Natural killer cell (primary cell): ENCODE measurements at places on chromosomes 6 and 20. TPM values are rescaled to one million over a fixed set of nuclear protein-coding genes. Genes with fewer than 3 reads are reported as not detected.

GATA5 gene
- total RNA-seq, result not detected

- H3K4me3 ChIP-seq, result no peak overlapping the region
- H3K27ac ChIP-seq, result peak overlapping the region; percentile 32
- H3K36me3 ChIP-seq, result no peaks in the 10 kb centered on the region
- H3K27me3 ChIP-seq, result no peaks in the 10 kb centered on the region
- peak; percentile 21 for DNase-seq
These were observed 6.3 kb downstream of the BCAS1 start for GRCh38 chr20:54063992-54064676.

GRCh38 chr6:153758516-153758915 lies 280.5 kb upstream of the OPRM1 start:
- H3K36me3 ChIP-seq, result no peaks in the 10 kb centered on the region
- no peak overlapping the region for H3K4me3 ChIP-seq
- H3K27ac ChIP-seq, result no peak overlapping the region
- H3K27me3 ChIP-seq, result no peaks in the 10 kb centered on the region

DNA sequence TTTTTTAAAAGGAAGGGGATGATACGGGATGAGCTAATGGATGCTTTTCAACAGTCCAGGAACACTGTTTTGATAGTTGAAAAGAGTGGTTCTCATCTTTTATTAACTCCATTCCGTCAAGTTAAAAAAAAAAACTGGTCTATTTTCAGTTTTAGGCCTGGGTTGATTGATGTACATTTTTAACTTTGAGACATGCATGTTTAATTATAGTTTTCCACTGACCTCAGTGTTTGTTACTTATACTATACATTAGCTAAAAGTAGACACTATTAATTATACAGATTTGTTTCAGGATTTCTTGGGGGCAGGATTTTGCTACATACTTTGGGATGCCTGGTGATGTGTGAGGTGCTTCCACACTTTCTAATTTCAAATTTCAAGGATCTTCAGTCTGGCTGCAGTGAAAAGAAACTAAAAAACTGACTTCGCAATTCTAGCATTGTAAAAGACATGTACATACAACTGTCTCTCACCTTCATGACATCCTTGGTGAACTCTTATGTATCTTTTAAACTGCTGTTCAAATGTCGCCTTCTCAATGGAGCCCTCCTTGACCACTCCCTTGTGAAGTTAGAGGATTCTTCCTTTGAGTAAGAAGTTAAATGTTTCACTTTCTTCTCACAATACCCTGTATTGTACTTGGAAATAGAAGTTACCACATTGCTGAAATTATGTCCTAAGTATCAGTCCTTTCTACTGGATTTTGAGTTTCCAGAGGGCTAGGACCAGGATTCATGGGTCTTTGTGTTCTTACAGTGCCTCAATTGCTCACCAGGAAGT lies 101.7 kb downstream of the TSHZ2 start:
- H3K4me1 ChIP-seq, result no peaks in the 10 kb centered on the region
- H3K4me3 ChIP-seq, result no peak overlapping the region
- H3K27me3 ChIP-seq, result no peaks in the 10 kb centered on the region
- no peaks in the 10 kb centered on the region for H3K36me3 ChIP-seq

TENT5A gene
- total RNA-seq, result 22.9 TPM

DNA sequence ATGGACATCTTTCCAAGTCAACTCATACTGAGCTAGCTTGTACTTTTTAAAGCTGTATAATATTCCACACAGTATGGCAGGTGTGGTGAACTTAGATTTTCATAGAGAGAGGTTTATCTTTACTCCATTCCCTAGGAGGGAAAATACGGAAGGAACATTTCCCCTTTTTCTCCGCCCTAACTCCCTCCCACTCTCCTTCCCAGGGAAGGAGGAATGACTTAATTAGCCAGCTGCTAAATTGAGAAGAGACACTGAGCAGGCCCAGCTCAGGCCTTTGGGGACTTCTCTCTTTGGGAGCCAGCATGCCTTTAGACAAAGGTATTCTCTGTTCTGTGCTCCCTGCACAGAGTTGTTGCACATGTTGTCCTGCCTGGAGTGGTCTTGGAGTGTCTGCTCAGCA lies 46.1 kb downstream of the MBOAT1 start:
- no peaks in the 10 kb centered on the region for H3K4me1 ChIP-seq
- no peak overlapping the region for H3K4me3 ChIP-seq
- no peaks in the 10 kb centered on the region for H3K27me3 ChIP-seq
- DNase-seq, result no peak

- H3K27me3 ChIP-seq, result peaks cover 18% of the 10 kb centered on the region
- H3K36me3 ChIP-seq, result no peaks in the 10 kb centered on the region
- no peak overlapping the region for H3K27ac ChIP-seq
- peaks cover 8% of the 10 kb centered on the region for H3K4me1 ChIP-seq
- DNase-seq, result no peak
These were observed 22.2 kb downstream of the TNXB start for GRCh38 chr6:32086661-32087573.

DNA sequence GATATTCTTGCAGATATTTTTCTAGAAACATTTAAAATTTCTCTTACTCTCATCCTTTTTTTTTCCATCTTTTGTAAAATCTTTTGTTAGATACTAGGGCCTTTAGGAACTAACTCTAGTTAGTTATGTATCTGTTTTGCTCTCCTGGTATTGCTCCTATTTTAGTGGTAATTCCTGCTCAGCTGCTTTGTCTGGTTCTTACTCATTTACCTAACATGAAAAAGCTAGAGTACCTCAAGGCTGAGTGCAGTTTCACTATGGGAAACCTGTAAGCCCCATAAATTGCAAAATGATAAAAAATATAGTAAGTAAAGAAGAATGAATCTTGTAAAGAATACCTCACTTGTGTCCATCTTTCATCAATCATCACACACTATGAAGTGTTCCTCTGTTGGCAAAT lies 1602.0 kb downstream of the GRIK2 start:
- H3K27me3 ChIP-seq, result no peaks in the 10 kb centered on the region
- no peak overlapping the region for H3K4me3 ChIP-seq
- no peaks in the 10 kb centered on the region for H3K36me3 ChIP-seq
- H3K27ac ChIP-seq, result no peak overlapping the region
- no peak for DNase-seq

- no peaks in the 10 kb centered on the region for H3K36me3 ChIP-seq
- no peak overlapping the region for H3K27ac ChIP-seq
- peaks cover 15% of the 10 kb centered on the region for H3K4me1 ChIP-seq
- peaks cover 3% of the 10 kb centered on the region for H3K27me3 ChIP-seq
- DNase-seq, result no peak
- H3K4me3 ChIP-seq, result no peak overlapping the region
These were observed 72.3 kb downstream of the SNX5 start for GRCh38 chr20:17896193-17896723.

PEX3 gene
- total RNA-seq, result 14.2 TPM

GRCh38 chr6:24951811-24952299 lies 16.1 kb upstream of the RIPOR2 start:
- H3K36me3 ChIP-seq, result no peaks in the 10 kb centered on the region
- peaks cover 68% of the 10 kb centered on the region for H3K4me1 ChIP-seq
- peak; percentile 78 for DNase-seq
- peak overlapping the region; percentile 80 for H3K27ac ChIP-seq
- no peaks in the 10 kb centered on the region for H3K27me3 ChIP-seq
- H3K4me3 ChIP-seq, result peak overlapping the region; percentile 4

DYNLRB1 gene
- total RNA-seq, result 65.5 TPM

DNA sequence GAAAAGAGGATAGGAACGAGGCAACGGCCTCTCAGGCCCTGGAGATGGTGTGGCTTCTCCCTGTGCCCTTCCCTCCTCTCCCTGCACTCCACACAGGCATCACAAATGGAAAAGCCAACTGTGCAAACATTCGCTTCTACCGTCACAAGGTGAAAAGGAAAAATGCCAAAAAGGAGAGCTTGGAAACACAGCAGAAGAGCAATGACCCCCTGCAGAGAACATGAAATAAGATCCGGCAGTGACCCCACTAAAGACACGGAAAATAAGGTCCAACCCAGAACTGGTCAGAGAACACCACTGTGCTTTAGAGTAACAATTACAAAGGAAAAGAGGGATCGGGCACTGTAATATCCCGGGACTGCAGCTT lies 63.0 kb downstream of the SLC22A23 start:
- H3K4me1 ChIP-seq, result no peaks in the 10 kb centered on the region
- no peaks in the 10 kb centered on the region for H3K27me3 ChIP-seq
- no peak overlapping the region for H3K4me3 ChIP-seq
- DNase-seq, result no peak
- no peaks in the 10 kb centered on the region for H3K36me3 ChIP-seq

- peaks cover 6% of the 10 kb centered on the region for H3K4me1 ChIP-seq
- H3K4me3 ChIP-seq, result no peak overlapping the region
- H3K27ac ChIP-seq, result no peak overlapping the region
- H3K27me3 ChIP-seq, result peaks cover 10% of the 10 kb centered on the region
- H3K36me3 ChIP-seq, result no peaks in the 10 kb centered on the region
- DNase-seq, result no peak
These were observed 127.4 kb downstream of the CDH26 start for GRCh38 chr20:60085551-60086132.

DNA sequence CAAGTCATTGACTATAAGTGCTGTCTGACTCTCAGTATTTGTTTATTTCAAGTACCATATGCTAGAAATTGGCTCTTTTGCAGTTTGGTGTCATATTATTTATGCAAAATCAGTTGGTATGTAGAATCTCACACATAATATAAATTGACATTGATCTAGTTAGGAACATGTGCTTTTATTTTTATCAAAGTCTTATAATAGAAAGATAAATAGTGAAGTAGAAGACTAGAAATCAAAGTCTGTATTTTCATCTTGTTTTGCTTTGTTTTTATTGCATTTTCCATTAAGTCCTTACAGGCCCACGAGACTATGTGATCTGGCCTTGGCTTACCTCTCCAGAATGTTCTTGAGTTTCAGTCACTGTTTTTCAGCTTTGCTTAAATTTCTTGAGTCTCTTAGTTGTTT lies 300.3 kb downstream of the LAMA2 start:
- no peak overlapping the region for H3K27ac ChIP-seq
- H3K4me3 ChIP-seq, result no peak overlapping the region
- no peak for DNase-seq
- H3K27me3 ChIP-seq, result peaks cover 4% of the 10 kb centered on the region
- no peaks in the 10 kb centered on the region for H3K36me3 ChIP-seq

- DNase-seq, result no peak
- H3K27ac ChIP-seq, result no peak overlapping the region
- no peaks in the 10 kb centered on the region for H3K27me3 ChIP-seq
- no peak overlapping the region for H3K4me3 ChIP-seq
These were observed 41.6 kb downstream of the PLCG1 start for GRCh38 chr20:41178904-41179432.

DNA sequence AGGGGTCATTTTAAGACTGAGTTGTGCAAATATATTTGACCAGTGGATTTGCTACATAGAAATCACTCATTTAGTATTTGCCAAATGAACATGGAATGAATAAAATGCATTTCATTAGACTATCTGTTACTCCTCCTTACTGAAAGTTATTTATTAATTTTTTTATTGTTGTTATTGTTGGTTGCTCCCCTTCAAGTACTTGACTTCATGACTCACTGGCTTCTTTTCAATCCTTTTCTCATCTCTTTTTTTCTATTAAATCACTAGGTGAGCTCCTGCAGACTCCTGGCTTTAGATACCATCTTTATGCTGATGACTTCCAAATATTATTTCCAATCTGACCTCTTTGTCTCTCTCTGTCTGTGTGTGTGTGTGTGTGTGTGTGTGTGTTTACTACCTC lies 192.2 kb upstream of the FAM83B start:
- no peaks in the 10 kb centered on the region for H3K36me3 ChIP-seq
- no peak overlapping the region for H3K27ac ChIP-seq
- no peaks in the 10 kb centered on the region for H3K4me1 ChIP-seq
- no peak overlapping the region for H3K4me3 ChIP-seq
- no peak for DNase-seq

GRCh38 chr20:44245977-44246376 lies 1.1 kb upstream of the GDAP1L1 start:
- no peak for DNase-seq
- peaks cover 7% of the 10 kb centered on the region for H3K4me1 ChIP-seq
- H3K36me3 ChIP-seq, result no peaks in the 10 kb centered on the region

- no peak overlapping the region for H3K4me3 ChIP-seq
- no peak overlapping the region for H3K27ac ChIP-seq
- DNase-seq, result no peak
- H3K4me1 ChIP-seq, result peaks cover 4% of the 10 kb centered on the region
These were observed 106.4 kb upstream of the PTPN1 start for GRCh38 chr20:50403565-50404418.

DNA sequence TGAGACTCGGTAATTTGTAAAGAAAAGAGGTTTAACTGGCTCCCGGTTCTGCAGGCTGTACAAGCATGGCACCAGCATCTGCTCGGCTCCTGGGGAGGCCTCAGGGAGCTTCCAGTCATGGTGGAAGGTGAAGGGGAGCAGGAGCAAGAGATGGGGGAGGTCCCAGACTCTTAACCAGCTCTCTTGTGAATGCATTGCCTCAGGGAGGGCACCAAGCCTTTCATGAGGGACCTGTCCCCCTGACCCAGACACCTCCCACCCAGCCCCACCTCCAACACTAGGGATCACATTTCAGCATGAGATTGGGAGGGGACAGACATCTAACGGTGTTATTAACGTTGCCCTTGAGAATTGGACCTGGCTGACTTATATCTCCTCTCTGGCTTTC lies 68.6 kb downstream of the PTPN1 start:
- no peak overlapping the region for H3K27ac ChIP-seq
- no peaks in the 10 kb centered on the region for H3K4me1 ChIP-seq
- no peak overlapping the region for H3K4me3 ChIP-seq
- no peaks in the 10 kb centered on the region for H3K27me3 ChIP-seq
- peaks cover 83% of the 10 kb centered on the region for H3K36me3 ChIP-seq

DNA sequence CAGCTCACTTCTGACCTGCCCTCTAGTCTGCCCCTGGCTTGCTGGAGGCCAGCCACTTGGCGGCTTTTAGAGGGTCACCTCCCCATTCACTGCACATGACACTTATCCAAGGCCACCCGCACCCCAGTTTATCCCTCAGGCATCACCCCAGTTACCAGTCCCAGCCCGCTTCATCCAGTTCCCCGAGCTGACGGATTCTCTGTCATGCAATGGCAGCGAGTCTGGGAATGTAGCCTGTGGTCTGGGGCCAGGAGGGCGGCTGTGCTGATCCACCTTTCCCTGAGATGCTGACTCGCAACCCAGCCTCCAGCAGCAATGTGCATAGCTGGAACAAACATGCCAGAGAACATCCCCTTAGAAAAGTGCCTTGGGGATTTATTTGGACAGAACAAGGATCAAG lies 25.8 kb downstream of the SYNDIG1 start:
- DNase-seq, result no peak
- no peaks in the 10 kb centered on the region for H3K27me3 ChIP-seq
- no peak overlapping the region for H3K27ac ChIP-seq
- no peak overlapping the region for H3K4me3 ChIP-seq
